ENCODE measurements at places on chromosomes 4 and X.

- no peak for DNase-seq
Measured at GRCh38 chr4:25446611-25447010, 69.5 kb downstream of the ANAPC4 start.

DNA sequence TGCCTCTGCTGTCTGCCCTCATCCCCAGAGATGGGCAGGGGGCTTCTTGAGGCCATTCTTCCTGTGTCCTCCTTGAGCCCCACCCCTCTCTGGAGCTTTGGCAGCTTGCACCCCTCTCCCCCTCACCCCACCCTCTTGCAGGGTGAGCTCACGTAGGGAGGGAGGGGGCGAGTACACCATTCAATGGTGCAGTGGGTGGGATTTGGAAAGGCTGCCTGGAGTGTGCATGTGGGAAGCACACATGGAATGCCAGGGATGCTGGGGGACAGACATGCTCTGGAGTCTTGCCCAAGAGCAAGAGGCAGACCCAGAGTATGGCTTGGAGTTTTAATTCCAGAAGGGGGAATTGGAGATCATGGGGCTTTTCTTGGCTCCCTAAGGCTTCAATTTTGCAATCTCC is 5.6 kb downstream of the PAK3 start:
- DNase-seq: no peak

GRCh38 chr4:2482693-2483092 is 13.8 kb downstream of the RNF4 start:
- peak; percentile 81 for DNase-seq

- no peak for DNase-seq
Measured at GRCh38 chr4:138775489-138775888, 240.1 kb upstream of the NOCT start.

DNA sequence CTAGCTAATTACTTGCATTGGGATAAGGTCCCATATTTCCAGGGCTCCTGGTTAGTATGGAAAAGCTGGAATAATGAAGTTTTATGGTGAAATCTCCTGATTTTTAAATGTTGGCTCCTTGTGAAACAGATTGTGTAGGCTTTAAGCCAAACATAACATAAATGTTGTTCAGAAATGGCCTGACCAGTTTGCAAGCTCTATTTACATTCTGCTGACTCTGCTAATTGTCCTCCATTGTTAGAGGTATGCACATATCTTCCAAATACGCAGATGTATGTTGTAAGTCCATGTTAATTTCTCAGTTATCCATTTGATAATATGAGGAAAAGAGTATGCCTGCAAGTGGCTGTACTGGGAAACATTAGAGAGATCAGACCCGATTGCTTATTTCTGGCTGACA is 11.9 kb upstream of the WDR17 start:
- no peak for DNase-seq

DNA sequence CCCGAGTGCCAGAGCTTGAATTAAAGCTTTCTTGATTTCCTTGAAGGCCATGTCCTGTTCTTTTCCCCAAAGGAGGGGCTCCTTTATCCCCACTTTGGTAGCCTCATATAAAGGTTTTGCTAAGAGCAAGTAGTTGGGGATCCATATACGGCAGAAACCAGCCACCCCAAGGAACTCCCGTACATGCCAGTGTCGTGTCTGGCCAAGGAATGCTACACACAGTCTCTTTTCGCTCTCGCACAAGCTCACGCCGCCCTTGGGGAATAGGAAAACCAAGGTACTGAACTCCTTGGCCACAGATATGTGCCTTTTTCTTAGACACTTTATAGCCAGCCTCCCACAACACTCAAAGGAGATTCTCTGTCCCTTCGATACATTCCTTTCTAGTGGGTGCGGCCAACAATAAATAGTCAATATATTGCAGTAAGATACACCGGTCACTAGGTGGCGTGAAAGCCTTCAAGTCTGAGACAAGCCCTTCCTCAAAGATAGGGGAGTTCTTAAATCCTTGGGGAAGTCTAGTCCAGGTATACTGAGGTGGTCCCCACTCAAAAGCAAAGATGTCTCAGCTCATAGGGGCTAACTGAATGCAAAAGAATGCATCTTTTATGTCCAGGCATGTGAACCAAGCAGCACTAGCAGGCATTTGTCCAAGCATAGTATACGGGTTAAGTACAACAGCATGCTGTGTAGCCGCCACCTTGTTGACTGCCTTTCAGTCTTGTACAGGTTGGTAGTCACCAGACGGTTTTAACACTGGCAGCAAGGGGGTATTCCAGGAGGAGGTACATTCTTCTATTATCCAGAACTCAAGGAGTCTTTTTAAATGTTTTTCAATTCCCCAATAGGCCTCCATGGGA is 57.8 kb upstream of the XAGE1B start:
- DNase-seq: peak; percentile 46

DNA sequence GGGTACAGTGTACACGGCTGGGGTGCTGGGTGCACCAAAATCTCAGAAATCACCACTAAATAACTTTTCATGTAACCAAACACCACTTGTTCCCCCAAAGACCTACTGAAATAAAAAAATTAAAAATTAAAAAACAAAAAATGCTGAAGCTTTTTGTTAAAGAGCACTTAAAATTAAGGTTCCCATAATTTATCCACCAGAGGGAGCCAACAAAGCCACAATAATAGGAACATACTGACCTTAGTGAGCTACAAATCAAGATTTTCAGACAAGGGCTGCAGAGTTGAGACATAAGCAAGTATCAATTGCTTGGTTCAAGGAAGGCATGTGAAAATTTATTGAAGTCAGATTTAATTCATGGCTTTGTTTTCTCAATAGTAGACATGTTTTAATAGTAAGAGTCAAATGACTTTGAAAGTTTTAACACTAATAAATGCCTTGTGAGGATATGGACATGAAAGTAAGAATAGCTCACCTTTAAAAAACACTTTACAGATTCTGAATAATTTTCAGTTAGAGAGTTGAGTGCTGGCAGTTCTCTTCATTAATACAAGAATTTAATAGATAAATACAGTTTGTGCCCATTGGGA is 43.0 kb upstream of the SCOC start:
- DNase-seq: peak; percentile 10

GRCh38 chr4:5188130-5188529 is 136.8 kb downstream of the STK32B start:
- no peak for DNase-seq

DNA sequence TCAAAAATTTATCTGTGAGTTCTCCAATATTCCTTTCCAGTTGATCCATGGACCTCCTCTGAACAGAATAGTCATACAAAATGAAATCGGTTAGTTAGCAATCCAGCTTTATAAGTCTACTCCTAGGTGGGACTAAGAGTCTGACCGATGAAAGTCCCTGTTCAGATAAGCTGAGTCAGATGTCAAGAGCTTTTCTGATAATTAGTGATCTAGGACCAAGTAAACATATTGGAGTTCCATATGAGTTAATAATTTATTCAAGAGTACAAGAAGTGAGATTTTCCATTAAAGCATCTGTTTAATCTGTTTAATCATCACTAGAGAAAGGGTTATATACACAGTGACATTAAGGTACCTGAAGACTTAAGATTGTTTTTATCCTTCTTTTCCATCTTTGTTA is 74.7 kb downstream of the UGT8 start:
- DNase-seq: no peak

DNA sequence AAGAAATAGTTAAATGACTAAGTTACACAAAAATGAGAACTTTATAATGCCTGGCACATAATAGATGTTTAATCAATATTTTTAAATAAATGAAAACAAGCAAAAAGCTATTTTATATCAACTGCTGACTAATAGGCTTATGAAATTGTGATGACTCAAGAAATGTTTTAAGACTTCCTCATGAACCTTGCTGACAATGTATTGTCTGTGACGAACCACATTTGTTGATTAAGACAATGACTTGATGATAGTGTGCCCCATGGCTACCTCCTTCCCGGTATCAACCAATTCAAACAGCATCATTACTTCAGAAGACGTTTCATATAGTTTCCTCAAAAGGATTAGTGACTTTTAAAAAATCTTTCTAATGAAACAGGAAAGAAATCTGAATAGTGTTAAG is 7.9 kb downstream of the CXCL6 start:
- no peak for DNase-seq

DNA sequence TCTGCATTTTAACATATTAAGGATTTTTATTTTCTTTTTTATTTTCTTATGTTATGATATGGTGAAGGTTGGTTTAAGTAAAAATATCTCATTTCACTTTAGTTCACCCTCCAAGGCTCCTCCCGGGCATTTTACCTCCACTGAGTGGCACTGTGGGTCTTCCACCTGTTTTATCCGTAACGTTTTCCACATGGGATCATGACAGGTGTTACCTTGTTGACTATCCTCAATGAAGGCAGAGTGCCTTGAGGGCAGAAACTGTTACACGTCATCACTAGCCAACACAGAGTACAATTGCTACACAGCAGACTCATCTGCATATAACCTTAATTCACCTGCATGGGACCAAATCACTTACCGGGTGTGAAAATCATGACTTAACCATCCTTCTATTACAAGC is 105.8 kb downstream of the GEMIN8 start:
- no peak for DNase-seq

GRCh38 chrX:65993915-65994460 is 45.9 kb downstream of the VSIG4 start:
- DNase-seq: no peak

- DNase-seq: no peak
Measured at GRCh38 chr4:137707626-137708025, 175.3 kb upstream of the PCDH18 start.

DNA sequence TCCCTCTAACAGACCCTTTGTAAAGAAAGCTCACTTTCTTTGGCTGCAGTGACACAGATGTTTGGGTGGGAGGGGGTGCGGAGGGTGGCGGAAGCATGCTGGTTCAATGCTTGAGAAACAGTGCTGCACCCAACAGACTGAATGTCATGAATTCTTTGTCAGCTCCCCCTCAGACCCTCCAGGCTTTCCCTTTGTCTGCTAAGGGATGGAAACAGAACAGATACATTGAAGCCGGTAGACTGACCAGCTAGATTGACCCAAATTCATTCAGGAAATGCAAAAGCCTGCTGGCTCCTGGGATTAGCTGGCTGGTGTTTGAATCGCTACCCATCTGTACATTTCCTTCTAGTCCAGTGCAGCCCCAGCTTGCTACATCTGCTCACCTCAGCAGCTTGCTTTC is 90.8 kb upstream of the PAK3 start:
- DNase-seq: no peak

DNA sequence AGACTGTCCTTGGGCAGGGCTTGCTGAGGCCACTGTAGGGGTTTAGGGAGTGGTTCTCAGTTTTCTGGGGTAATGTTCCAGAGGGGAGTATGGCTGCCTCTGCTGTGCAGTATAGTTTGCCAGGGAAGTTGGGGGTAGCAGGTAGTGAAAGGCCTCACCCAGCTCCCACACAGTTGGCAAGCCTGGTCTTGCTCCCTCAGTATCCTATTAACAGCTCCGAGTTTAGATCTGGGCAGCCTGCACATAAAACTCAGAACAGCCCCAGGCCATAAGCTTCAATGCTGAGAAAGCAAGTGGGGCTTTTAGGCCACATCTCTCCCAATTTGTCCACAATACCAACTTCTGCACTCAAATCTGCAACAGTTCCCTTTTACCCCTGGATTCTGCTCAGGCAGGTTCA is 205.2 kb downstream of the GALNTL6 start:
- no peak for DNase-seq

DNA sequence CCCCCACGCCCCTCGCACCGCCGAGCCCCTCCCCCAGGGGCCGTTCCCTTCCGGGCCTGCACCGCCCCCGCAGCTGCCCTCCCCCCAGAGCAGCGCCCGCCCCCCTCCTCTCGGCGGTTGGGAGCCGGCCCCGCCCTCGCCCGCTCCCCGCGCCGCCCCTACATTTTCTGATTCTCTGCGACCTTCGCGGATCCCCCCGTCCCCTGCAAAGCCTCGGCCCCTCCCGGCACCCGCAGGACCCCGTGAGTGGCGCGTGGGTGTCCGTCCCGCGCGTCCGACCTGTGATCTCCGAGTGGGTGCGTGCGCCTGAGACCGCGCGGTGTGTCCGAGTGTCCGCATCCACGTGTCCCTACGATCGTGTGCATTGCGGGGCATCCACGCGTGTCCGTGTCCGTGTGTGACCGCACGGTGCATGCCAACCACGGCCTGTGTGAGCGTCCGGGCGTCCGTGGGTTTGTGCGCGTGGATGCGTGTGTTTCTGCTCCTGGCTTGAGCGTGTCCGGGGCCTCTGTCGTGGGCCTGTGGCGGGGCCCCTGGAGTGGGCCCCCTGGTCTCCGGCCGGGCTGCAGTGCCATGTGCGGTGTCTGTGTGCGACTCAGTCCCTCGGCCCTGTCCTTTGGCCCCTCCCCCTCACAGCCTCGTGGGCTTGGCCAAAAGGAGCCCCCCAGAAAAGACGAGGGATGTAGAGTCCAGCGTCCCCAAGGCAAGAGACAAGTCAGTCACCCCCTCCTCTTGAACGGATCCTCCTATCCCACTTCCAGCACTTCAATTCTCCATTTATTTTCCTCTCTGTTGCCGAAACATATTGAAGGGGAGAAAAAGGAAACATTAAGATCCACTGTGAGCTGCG is 8.8 kb upstream of the NKX1-1 start:
- DNase-seq: no peak

GRCh38 chr4:52370576-52370975 is 288.5 kb downstream of the USP46 start:
- no peak for DNase-seq

GRCh38 chr4:57109411-57109846 is 756 bp downstream of the IGFBP7 start:
- DNase-seq: no peak

- peak; percentile 22 for DNase-seq
Measured at GRCh38 chrX:133985164-133985966, at the start of gene GPC3. TSS of gene GPC3 (minus strand) at chrX:133985594.

- DNase-seq: no peak
Measured at GRCh38 chr4:33802578-33802977, 2441.7 kb downstream of the ARAP2 start.

GRCh38 chr4:118225511-118225910 is 127.3 kb downstream of the PRSS12 start:
- no peak for DNase-seq

GRCh38 chr4:129314781-129315180 is 218.8 kb downstream of the C4orf33 start:
- no peak for DNase-seq

DNA sequence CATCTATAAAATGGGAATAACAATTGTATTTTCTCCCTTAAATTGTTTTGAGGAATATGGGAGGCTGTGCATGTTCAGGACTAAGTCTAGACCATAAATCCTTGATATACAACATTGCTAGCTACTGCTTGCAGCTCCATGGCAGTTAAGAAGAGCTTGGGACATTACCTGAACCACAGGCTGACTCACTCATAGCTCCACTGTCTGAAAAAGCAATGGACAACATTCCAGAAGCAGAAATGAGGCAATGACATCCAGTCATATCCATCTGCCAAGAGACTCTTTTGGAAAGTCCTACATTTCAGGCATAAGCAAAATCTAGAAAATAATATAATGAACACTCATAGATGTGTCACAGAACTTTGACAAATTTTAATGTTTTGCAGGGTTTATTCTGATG is 167.3 kb upstream of the LEF1 start:
- no peak for DNase-seq
